ENCODE measurements at places on chromosomes 7 and 10.
A peak's percentile ranks its signal among the peaks of the same experiment; 100 is the strongest.

DNA sequence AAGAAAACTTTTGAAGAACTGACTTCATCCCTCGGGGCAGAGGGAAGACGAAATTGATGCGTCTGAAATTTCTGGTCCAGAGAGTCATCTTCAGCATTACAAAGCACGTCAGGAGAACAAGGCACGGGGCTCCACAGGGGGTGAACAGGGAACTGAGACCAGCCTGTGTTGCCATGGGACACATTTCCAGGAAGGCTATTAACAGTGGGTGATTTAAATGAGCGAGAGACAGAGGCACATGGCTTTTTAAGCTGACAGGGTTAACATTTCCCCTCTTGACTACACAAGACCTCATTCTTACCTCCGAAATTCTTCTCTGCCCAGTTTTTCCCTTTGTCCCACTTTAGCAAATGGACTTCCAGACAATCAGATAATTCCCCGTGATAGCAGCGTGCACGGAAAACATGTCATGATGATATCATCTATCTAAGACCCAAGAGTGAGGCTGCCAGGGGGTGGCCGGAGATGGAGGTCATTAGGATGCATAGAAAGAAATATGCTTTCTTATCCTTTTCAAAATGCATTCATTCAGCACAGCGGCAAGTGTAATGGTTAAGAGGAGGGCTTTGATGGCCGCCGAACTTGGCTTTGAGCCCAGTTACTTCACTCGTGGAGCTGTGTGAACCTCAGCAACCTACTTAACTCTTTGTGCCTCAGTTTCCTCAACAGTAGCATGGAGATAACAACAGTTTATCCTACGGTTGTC is 248.0 kb downstream of the PRPF18 start:
- DNase-seq, result no peak

DNA sequence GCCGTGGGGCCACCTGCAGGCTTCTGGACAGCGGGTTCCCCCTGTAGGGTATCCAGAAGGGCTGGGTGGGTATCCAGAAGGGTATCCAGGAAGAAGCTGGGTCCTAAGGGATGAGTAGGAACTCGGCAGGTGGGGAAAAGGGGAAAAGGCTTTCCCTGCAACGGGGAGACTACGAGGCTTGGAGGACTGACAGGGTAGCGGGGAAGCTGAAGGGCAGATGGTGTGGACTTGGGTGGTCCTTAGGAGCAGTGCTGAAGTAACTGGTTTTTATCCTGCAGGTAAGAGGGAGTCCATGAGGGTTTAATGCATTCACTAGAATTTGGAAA is 525 bp downstream of the UBE2D4 start:
- DNase-seq, result no peak

GRCh38 chr10:85544956-85545355 is 821.6 kb downstream of the GRID1 start:
- no peak for DNase-seq

DNA sequence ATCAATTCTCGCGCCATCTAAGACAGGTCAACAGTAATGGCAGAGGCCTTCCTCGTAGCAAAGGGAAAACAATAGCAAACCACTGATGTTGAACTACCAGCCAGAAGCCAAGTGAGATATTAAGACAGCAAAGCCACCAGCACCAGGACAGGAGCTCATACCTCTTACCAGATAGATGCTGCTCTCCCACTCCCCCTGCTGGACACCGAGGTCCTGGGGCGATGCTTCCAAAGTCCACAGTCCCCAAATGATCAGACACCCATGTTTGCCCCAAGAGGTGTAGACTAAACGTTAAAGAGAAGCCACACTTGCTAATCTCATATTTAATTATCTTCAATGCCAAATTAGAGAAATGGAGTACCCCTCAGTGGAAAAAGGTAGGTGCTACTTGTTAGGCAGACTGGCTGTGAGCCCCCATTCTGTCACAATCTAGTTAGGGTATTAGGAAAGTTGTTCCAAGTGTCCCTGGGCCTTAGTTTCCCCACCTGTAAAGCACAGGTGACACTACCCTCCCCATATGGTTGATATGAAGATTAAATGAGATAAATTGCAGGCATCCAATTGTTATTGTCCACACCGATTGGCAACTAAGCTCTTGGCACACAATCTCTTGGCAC is 39.9 kb downstream of the TOMM7 start:
- DNase-seq, result no peak

DNA sequence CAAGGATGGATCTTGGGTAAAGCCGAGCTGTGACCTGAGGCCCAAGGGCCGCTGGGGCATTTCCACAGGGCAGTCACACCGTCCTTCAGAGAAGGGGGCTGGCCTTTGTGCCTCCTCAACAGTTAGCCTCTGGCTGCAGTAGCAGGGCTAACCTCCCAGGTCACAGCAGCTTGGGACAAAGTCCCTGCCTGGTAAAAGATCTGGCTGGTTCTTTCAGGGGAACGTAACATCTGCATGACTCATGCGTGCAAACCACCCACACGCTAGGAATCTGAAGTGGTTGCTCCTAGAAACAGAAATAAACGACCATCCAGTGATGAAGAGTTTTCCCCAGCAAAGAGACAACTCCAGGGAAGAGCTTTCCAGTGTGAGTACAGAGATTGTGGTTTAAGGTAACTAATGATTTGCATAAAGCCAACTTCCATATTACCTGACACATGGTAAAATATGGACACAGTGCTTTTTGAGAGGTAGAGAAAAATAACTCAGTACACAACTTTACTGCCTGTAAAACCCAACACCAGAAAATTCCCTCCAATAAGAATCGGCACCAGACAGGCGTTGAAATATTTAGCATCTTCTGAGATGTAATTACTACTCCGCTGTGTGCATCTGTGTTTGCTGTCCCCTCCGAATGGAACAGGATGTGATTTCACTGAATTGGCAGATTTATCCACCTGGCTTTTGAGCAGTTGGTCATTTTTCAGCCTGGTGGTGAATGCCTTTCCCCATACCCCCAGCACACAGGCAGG is 84.9 kb upstream of the ADRB1 start:
- DNase-seq, result peak; percentile 94

DNA sequence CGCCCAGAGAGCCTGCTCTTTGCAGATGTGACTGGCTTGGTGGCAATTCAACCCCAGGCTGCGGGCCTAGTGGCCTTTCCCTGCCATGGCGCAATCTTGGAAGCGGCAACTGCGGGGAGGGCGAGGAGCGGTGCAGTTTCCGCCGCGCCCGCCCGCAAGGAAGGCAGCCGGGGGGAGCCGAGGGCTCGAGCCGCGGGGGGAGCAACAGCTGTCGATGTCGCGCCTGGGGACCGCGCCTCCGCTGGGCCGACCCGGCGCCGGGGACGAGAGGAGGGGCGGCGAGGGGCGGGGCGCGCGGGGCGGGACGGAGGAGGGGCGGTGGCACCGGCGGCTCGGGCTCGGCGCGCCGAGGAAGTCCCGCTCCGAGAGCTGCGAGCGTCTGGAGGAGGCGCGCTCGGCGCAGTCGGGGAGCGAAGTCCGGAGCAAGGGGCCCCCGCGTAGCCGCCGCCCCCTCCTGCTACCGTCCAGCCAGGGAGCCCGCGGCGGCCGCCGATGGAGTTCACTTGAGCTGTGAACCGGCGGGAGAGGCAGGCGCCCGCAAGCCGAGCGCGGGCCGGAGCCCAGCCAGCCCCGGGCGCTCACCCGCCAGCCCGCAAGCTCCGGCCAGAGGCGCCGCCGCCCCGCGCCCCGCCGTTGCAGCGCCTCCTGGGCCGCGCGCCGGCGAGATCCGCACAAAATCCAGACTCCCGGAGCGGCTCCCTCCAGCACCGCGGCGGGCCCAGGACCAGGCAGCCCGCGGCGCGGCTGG is 438.1 kb upstream of the GALNT17 start:
- no peak for DNase-seq

DNA sequence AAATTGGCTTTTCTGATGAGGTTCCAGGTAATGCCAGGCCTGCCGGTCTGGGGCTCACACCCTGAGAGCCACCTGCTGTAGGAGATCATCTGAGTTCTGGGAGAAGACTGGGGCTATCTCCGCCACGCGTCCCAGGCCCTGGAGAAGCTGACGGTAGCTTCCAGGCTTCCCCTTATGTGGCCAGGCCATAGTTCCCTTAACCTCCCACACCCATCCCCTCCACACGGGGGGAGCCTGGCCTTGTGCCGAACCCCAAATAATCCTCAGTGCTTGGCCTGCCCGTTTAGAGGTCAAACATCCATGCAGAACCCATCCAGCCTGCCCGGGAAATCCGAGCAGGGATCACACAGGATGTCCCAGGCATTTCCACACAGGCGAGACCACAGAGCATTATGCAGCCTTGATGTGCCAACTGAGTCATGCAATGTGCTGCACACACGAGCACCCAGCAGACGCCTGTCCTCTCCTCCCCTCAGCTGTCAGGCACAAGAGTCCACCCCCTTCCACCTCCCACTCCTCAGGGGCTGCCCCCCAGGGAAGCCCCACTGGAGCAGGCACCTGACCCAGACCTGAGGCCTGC is 176.2 kb downstream of the PRKAG2 start:
- no peak for DNase-seq

- no peak for DNase-seq
These were observed 32.6 kb downstream of the NIPSNAP2 start for GRCh38 chr7:55996856-55997500.
